Frontal cortex (tissue), 4 donors: ENCODE measurements at places on chromosomes 6 and 20. TPM values are rescaled to one million over a fixed set of nuclear protein-coding genes. Genes with fewer than 3 reads are reported as not detected.

LTB gene
- total RNA-seq: not detected

GRCh38 chr6:2589171-2589661, 161.5 kb downstream of the MYLK4 start:
- DNase-seq: no peak

DNA sequence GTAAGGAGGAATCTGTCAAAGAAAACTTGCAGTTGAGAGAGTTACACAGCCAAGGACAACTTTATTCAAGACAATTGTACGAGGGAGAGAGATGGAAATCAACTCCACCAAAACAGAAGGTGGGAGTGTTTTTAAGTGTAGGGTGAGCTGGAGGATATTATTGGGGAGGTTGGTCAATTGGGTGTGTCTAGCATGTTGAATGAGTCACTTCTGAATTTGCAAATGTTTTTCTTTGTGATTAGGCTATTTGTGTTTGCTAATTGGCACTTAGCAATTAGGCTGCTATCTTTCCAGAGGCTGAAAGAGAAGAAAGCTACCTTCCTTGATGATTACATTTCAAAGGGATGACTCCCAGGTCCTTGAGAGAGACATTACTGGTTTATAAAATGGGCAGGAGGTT, 441.1 kb downstream of the MEI4 start:
- DNase-seq: no peak

CDKN1A gene
- total RNA-seq: 2.0 TPM

BTN1A1 gene
- not detected for total RNA-seq

DNA sequence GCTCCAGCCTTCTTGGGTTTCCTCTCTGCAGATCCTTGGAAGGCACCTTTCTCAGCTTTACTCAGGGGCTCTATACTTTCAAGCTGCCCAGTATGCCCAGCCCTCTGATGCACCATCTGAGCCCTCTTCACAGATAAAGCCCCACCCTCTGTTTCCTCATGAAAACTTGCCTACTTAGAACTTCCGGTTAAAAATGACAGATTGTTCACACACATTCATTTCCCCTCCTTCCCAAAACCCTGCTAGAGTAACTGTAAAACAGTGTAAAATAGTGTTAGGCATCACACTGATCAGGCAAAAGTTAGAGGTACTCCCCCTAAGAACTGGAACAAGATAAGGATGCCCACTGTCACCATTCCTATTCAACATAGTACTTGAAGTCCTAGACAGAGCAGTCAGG, 14.0 kb upstream of the GCM1 start:
- no peak for DNase-seq

BLOC1S5 gene
- 20.8 TPM for total RNA-seq

DNA sequence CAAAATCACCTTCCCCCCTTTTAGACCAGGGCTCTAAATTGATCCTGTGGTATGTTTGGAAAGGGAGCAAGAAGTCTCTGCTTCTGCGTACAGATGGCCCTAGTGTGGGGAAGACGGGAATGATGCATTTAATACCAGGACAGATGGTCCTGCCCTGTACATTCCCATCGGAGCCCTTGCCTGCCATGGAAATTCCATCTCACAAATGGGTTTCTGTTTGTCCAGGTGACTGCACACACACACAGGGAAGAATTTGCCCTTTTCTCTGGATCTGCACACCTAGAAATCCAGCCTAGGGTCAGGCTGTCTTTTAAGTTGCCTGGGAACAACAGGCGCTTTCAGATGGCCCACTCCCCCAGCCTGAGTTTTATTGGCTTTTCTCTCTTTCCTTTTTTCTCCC, 1.3 kb downstream of the MAS1 start:
- DNase-seq: no peak

PPIL6 gene
- 37.9 TPM for total RNA-seq
